ENCODE measurements at places on chromosomes 6 and 20.

DNA sequence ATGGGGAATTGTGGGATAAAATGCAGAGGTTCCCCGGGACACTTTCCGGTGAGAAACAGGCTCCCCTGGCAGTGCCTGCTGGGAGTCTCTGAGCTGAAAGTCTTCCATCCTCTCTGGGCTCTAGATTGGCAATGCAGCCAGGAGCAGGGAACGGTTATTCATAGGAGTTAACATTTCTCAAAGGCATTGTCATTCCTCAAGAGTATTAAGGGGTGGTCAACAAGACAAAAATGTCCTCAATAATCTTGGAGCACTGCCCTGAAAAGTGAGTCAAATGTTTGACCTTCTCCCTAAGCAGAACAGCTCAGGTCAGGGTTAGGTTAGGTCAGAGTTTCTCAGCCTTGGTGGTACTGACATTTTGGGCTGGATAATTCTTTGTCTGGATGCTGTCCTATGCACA, 13.2 kb downstream of the BPIFB1 start:
- DNase-seq, result no peak

GRCh38 chr6:14676977-14677781, 559.6 kb downstream of the CD83 start:
- DNase-seq, result no peak

DNA sequence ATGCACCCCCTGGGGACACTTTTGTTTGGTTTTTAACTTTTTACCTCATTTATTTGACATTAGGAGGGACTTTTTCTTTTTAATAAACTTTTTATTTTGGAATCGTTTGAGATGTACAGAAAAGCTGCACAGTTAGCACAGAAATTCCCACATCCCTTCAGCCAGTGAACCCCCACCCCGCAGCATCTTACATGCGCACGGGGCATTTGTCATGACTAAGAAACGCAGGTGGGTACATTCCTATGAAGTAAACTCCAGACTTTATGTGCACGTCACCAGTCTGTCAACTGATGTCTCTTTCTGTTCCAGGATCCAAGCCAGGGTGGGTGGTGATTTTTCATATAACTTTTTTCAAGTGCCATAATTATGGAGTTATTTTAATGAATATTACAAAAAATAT, 4.9 kb upstream of the ZNF831 start:
- no peak for DNase-seq

DNA sequence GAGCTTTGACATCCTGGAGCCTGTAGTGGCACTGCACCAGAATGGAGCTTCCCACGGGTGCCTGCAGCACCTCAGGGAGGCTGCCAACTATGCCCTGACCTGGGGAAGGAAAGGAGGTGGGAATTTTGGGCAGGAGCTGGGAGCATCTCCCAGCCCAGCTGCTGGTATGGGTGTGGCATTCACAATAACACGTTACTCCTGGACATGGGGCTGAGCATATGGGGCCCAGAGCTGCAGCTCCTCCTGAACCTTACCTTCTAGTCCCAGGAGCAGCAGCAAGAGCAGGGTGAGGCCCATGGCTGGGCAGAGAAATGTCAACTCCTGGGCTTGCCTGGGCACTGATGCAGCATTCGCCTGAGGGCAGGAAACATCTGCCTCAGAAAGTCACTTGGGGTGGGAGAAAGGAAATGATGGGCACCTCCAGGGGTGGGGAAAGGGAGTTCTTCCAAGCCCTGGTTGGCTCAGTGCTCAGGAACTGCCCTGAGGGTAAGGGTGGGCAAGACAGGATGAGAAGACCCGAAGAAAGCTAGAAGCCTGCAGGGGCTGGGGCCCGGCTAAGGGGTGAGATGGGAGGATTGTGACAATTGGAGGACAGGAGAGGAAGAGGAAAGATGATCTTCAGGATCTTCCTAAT, at the start of gene TREML1:
Gene TREML1 (minus strand): TSS at position 356 of the 634 bp plus-strand sequence. CDS start 59 bp downstream, at position 297.
- DNase-seq, result no peak

- DNase-seq, result no peak
Observed at GRCh38 chr6:24053057-24053456, 73.0 kb upstream of the NRSN1 start.

DNA sequence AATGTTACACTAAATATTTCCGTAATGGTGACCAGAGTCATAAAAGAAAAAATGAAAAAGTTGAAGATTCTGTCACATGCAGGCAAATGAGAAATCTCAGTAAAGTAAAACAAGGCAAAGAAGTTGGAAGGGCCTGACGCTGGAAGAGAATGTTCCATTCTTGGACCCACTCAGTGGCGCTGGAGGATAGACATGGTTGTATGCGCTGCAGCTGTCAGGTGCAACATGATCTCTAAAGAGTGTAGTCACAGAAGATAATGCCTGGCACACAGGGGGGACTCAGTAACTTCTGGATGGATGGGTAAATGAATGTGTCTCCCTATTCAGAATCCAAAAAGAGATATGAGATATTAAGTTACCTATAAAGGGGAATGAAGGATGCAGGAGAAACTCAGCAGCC, 116.3 kb downstream of the FAXC start:
- no peak for DNase-seq

Data from LoVo (cell line).